D341Med (cell line): ENCODE measurements at places on chromosomes 1 and 21.

- DNase-seq, result no peak
These were observed 29.2 kb downstream of the CBR1 start for GRCh38 chr21:36099000-36099399.

- DNase-seq, result peak; percentile 48
These were observed 35.0 kb downstream of the ESRRG start for GRCh38 chr1:216688127-216688657.

DNA sequence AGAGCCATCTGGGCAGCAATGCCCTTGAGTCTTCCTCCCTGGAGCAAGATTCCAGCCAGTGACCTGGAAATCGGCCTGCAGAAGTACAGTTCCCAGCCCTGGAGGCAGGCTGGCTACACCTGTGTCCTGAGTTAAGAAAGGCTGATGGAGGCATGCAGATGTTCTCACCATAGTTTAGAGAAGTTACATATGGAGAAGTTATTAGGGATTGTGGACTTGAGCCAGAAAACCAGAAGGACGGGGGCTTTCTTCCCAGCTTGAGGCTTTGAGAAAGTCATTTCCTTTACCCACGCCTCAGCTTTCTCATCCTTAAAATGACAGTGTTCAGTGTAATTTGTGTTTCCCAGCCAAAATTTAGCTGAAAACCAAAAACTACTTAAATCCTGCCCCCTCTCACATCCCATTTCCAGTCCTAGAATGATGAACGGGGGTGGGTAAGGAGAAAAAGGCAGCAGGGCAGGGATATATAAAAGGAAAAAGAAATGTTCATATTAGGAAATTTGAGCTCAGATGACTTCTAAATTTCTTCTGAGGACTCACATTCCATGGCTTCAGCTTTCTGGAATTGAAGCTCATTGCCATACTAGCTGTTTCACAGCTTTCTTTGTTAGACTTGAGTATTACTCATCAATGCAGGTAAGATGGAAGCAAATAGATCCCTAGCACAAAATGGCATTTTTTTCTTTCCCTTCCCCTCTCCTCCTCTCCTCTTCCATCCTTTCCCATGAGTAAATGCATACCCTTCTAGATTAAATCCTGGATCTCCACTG lies 14.4 kb upstream of the C8B start:
- no peak for DNase-seq

GRCh38 chr1:222769181-222769580 lies 32.2 kb downstream of the FAM177B start:
- no peak for DNase-seq

DNA sequence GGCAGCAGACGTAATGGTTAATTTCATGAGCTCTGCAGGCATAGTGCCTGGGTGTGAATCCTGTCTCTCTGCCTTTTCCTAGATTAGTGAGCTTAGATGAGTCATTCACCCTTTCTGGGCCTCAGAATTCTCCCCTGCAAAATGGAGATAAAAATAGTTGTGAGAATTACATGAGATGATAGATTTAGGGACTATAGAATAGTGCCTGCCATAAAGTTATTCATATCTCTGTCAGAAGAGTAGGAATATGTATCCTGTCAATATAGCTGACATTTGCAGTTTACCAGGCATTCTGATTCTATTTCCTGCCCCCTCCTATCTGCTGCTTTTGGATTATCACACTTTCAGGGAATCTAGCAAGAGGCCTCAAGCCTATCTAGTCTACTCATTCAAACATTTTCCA lies 112.0 kb downstream of the PDE4B start:
- no peak for DNase-seq

DNA sequence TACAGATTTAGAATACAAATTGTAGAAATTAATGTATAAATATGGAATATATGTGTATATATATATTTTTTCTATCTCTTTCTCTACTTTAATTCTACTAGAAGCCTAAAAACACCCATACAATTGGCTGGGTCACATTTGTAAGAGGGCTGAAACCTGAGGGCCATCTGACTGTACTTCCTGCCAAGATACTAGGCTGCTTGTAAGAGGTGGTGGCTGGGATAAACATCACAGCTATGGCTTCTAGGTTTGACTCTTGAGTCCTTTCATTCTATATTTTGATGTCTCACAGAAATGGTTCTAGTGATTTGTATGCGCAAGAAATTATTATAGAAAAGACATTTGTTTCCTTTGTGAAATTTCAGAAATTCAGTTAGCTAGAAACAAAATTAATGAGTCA lies 1155.2 kb upstream of the B3GALT2 start:
- no peak for DNase-seq
